Esophagus mucosa (tissue), 1 donor: ENCODE measurements at places on chromosomes 3 and 15. TPM values are rescaled to one million over a fixed set of nuclear protein-coding genes. Genes with fewer than 3 reads are reported as not detected.

CCRL2 gene
- 0.24 TPM for total RNA-seq

COL7A1 gene
- total RNA-seq = 86.4 TPM

EXD1 gene
- not detected for total RNA-seq

OR5K2 gene
- not detected for total RNA-seq

NRG4 gene
- total RNA-seq = 1.6 TPM

ENTPD3 gene
- 9.2 TPM for total RNA-seq

SLC30A4 gene
- 7.4 TPM for total RNA-seq

NMNAT3 gene
- 5.4 TPM for total RNA-seq
